Uterus (tissue), 4 donors: ENCODE measurements at places on chromosomes 6 and 20. TPM values are rescaled to one million over a fixed set of nuclear protein-coding genes. Genes with fewer than 3 reads are reported as not detected.

Gene HLA-DQB1
- total RNA-seq = 31.2 TPM

Gene BTBD3
- total RNA-seq = 22.8 TPM

Gene MCCD1
- total RNA-seq = not detected

Gene MOXD1
- total RNA-seq = 260 TPM

Gene JPH2
- total RNA-seq = 72.0 TPM

Gene TCP11
- total RNA-seq = not detected

Gene EEF1A1
- 11,501 TPM for total RNA-seq

Gene TMC2
- not detected for total RNA-seq

Gene NDUFAF4
- total RNA-seq = 88.6 TPM

Gene LBP
- not detected for total RNA-seq

Gene MUC22
- total RNA-seq = not detected
